Stimulated activated naive CD4-positive, alpha-beta T cell treated with Interleukin-2 at 50 U/mL for 16 hours (primary cell): ENCODE measurements at places on chromosomes 2 and 18.

- DNase-seq, result no peak
Observed at GRCh38 chr18:44823286-44823685, 142.6 kb downstream of the SETBP1 start.

- no peak for DNase-seq
Observed at GRCh38 chr2:54704688-54705605, 18.5 kb upstream of the EML6 start.

DNA sequence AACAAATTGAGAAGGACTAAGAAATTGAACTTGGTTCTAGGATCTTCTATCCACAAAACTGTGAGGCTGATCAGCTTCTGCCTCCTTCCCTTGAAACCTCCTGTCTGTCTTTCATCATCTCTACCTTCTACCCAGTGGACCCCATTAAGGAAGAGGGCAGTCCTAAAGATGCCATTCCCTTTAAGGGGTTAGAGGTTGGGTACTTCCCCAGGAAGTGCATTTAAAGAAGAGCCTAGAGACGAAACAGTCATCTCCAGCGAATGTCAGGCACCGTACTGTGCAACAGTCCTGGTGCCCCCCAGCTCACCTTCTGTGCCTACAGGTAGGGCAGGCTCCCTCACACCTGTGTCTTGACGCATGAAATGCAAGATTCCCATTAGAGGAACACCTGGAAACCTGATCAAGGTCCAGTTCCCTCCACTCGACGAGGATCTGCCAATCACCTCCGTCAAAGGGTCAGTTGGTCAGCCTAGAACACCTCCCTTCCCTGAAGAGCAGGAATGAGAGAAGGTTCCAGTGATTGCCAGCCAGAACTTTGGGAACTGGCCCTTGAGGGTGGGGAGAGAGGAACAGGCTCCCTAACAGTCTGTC lies 20.9 kb downstream of the LOXHD1 start:
- no peak for DNase-seq

GRCh38 chr18:65768120-65768778 lies 17.4 kb downstream of the CDH7 start:
- DNase-seq, result no peak

GRCh38 chr2:146240391-146240790 lies 1604.4 kb upstream of the ACVR2A start:
- DNase-seq, result no peak

- DNase-seq, result no peak
Observed at GRCh38 chr18:79876497-79876896, 75.0 kb downstream of the SLC66A2 start.

GRCh38 chr2:205995260-205995659 lies 90.7 kb downstream of the INO80D start:
- DNase-seq, result no peak

- DNase-seq, result no peak
Observed at GRCh38 chr2:12685145-12685544, 31.6 kb upstream of the TRIB2 start.

GRCh38 chr2:134788417-134788816 lies 50.0 kb upstream of the ACMSD start:
- no peak for DNase-seq

DNA sequence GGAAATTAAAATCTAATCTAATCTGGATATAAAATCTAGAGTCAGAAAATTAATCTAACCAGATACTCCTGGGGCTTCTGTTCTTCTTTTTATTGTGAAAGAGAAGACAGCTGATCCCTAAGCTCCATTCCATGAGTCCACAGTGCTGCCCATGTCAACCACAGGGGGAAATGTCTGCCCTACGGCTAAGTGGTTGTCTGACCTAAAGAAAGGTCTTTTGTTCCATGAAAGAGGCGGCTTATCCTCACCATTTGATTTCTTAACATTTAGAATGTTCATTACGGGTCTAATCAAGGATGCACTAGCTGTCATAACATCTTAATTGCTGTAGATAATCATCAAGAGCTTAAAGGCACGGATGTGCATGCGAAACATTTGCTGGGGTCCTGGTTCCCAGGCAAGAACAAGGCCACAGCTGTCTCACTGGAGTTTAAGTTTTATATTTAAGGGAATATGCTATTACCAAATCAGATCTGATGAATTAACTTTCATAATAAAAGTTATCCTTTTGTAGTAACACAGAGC lies 162.6 kb downstream of the PAX3 start:
- DNase-seq, result no peak

DNA sequence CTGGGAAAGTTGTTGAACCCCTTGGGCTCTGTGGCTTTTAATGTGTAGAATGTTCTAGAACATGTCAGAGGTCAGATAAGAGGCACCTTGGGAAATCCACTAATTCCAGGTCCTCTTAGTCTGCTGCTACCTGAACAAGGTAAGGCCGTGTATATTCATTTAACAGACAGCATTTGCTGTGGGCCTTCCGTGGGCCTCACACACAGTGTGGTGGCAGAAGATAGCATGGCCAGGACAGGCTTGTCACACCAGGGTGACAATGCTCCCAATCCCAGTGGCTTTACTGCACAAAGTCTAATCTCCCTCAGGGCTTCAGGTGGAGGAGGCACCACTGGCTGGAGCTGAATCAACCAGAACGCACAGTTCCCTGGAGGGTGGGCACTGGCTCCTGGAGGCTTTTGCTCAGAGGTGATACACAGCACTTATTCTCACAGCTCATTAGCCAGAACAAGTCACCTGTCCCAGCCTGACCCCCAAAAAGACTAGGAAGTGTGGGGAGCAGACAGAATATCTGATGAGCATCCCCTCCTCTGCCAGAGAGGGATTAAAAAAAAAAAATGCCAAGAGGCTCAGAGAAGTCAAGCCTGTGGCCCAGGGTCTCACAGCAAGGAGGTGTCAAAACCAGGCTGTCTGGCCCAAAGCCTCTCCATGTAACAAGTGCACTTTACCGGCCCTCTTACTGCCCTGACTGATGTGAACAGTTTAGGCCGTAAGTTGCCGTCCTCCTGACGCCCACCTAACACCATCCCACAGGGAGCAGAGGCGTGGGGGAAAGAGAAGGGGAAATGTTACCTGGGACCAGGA lies 216.9 kb upstream of the RAB6C start:
- no peak for DNase-seq

DNA sequence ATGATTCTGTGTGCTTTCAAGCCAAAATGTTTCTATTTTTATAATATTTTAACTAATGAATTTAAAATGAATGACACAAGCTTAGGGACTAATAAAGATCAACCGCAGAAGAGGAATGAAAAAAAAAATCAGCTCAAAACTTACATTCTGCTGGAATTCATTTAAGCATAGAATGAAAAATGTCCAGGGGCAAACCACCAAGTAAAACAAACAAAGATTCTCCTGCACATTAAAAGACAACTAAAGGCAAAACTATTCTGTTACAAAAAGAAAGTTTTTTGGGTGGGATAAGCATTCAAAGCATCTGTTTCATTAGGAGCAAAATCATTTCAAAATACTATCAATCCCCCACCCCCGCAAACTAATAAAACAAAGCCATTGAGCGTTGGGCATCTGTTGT lies 99.3 kb upstream of the SOX11 start:
- no peak for DNase-seq

DNA sequence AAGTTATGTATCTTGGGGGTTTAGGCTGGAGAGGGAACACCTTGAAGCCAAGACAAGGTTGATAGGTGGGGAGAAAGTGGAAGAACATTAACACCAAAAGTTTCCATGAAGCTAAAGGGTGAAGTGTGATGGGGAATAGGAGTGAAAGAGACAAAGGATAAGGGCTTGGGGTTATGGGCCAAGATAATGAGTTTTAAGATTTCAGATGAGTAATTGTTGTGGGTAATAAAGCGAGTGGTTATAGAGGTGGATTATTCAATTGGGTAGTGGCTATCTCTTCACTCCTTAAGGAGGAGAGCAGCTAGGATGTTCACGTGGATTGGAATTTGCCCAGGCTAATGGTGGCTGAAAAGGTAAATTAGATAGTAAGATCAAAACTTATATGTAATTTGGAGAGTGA lies 29.8 kb downstream of the EML4 start:
- DNase-seq, result no peak

DNA sequence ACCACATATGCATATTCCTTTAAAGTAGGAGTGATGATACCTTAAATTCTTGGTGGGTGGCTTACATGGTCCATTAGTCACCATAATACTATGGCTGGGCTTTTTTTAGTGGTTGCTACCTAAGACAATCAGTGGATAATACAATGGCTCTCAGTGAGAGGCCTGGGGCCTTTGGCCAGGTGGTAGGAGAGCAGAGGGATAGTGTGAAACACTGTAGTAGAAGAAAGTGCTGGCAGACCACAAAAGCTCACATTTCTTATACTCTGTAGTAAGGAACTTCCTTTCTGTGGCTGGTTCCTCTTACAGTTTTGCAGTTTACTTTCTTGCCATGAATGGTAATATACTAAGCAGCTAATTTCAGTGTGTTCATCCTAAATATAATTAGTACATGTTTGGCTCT lies 583.5 kb downstream of the XIRP2 start:
- DNase-seq, result no peak

- no peak for DNase-seq
Observed at GRCh38 chr2:237418300-237418699, 4.3 kb upstream of the COL6A3 start.

- no peak for DNase-seq
Observed at GRCh38 chr2:55801436-55801835, 107.8 kb upstream of the PNPT1 start.

DNA sequence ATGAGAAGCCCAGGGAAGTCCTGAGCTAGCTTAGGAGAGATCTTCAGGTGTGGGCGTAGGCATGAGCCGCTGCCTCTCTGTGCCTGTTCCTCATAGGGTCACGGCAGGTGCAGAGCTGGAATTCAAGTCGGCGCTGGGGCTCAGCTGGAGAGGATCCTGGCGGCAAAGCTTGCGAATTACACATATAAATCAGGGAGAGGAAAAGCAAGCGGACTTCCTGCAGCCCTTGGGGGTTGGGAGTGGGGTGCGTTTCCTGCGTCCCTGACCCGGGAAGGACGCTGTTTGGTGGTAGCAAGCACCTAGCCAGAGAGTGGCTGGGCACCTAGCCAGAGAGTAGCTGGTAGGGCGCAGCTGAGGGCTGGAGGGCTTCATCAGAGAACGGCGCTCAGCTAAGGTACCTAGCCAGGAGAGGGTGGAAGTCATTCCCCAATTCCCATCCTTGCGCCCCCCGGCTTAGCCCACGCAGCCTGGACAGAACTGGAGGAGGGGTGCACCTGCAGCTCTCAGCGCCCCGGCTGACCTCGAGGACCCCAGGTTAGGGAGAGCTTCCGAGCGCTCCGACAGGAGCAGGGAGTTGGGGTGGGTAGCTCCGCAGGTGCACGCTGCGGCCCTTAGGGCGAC lies 459 bp upstream of the EFR3B start:
- peak; percentile 6 for DNase-seq

DNA sequence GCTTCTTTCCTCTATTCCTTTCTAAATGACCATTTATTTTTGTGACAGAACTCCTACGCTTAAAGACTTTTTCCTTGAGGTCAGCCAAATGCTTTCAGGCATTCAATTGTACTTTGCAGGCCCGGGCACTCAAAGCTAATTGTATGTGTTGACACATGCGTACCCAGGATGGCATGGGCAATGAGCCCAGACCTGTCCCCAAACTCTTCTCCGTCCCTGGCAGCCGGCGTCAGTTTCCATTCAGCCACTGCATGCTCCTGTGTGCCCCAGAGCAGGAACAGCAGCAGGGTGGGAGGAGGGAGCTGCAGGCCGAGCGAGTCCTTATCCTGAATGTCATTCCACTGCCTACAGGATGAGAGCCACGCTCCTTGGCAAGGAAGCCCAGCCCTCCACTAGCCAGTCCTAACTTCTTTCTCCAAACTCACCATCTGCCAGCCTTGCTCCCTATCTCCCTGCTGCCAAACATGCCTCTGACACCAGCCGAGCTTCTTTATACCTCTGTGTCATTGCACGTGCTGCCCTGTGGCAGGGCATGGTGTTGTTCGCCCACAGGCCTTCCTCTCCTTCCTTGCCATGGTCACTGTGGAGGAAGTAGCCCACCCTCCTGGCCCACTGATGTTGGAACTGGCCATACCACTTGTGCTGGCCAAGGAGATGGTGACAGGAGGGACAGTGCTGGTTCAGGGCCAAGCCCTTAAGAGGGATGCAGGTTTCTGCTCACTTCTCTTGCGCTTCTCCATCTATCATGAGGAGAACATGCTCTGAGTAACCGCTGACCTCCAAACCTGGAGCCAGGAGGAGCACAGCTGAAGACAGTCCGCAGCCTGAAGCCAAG lies 116.9 kb upstream of the FHL2 start:
- no peak for DNase-seq

DNA sequence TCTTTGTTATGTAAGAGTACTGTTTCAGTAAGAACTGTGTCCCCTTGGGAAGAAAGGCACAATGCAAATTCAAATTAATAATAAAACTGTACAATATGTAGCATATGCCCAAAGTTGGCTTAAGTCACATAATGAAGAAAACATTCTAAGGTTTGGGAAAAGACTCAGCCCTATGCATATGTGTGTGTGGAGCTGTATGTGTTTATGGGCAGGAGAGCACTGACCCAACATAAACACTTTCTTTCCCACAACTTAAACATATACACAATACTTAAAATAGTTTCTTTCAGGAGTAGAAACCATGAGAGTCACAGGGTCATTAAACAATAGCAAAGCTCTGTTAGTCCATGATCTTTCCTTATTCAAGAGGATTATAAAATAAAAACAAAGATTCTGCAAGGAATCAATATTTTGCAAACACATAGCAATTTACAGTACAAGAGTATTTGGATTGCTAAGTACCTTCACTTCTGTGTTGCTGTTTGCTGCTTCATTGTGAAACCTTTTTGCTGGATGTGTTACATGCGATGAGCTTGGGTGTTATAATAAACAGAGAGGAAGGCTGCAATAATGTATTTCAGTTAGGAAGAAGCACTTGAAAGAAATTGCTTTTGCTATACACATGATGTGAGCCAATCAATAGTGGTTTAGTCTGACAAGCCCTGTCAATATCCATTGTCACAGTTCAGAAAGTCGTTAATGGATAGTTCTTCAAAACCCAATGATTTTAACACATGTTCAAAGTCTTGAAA lies 347.3 kb downstream of the ARHGAP15 start:
- DNase-seq, result no peak

DNA sequence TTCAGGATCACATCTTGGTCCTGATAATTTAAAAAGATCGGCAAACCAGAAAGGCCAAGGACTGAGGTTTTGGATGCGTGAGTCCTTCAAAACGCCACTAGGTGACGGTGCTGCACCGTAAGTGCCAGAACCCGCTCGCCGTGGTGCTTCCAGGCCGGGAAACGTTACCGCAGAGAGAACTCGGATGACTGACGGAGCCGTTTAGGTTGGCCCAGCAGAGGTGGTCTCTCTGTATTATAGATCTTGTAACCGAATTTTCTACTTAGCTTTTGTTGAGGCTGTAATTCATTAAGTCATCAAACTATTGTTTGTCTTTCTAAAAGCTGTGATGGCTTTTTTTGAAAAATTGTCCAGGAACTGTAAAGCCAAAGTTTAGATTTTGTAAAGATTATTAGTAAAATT lies 39.8 kb upstream of the ADCYAP1 start:
- DNase-seq, result peak; percentile 35

DNA sequence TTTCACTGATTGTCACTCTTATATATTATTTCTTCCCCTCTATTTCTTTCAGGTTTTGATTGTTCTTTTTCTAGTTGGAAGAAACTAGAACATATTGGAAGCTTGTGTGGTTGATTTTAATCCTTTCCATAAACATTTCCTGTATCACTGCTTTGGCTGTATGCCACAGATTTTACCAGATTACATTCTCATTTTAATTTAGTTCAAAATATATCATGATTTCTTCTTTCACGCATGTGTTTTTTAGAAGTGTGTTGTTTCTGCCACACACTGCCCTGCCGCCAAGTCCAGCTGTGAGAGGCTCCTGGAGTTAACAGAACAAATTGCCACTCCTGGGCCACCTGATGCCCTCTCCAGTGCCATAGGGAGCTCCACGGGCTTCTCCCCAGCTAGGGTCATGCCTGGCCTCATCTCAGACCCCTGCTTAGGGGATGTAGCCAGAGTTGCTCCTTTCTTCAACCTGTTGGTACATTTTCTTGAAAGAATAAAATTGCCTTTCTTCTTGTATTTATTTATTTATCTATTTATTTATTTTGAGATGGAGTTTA lies 206.2 kb upstream of the COPS8 start:
- DNase-seq, result no peak
